IPS DF 19.7 (cell line): ENCODE measurements at places on chromosomes 4 and X.

DNA sequence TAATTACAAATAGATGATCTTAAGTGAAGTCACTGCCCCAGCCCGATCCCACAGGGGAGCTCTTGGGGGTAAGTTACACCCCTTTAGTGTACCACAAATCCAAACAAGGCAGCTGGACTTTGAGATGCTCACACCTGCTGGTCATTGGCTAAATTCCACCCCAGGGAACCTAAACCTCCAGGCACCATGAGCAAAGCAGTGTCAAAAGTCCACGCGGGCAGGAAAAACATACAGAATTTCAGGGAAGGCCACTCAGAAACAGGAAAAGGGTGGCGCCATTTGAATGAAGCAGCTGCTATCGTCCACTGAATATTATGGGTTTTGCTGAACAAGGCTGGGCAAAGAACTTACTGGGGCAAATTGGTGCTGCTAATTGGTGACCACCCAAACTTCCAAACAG, 30.9 kb downstream of the SUPT20HL1 start:
- DNase-seq, result no peak

- DNase-seq, result peak; percentile 65
Measured at GRCh38 chrX:1481636-1482529, 29.2 kb upstream of the ASMTL start.

DNA sequence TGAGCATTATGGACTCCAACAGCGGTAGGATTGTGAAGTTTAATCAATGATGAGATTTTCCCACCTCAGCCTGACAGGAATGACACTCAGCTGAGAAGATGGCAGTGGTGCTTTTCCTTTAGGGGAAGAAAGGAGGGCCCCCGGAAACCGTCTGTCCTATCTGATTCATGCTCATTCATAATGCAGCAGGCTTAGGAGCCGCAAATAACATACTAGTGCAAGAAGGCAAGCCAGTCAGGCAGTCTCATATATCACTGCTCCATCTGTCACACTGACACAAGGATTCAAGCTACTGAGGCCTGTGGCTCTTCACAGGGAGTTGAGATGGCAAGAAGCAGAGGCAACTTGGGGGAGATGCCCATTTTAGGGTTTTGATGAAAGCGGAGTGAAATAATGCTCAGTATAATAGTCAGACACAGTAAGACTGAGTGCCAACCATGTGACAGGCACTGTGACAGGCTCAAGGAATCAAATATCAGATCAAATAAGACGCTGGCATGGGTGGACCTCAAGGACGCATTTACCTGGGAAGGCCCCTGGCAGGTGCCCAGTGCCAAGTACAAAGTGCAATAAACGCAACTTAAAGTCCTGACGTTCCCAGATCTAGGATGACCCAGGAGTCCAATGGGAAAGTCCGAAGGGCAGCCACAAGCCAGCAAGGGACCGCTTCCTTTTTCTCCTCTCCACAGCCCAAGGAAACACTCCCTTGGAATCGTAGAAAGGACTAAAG, 63.4 kb downstream of the FHDC1 start:
- DNase-seq, result no peak

DNA sequence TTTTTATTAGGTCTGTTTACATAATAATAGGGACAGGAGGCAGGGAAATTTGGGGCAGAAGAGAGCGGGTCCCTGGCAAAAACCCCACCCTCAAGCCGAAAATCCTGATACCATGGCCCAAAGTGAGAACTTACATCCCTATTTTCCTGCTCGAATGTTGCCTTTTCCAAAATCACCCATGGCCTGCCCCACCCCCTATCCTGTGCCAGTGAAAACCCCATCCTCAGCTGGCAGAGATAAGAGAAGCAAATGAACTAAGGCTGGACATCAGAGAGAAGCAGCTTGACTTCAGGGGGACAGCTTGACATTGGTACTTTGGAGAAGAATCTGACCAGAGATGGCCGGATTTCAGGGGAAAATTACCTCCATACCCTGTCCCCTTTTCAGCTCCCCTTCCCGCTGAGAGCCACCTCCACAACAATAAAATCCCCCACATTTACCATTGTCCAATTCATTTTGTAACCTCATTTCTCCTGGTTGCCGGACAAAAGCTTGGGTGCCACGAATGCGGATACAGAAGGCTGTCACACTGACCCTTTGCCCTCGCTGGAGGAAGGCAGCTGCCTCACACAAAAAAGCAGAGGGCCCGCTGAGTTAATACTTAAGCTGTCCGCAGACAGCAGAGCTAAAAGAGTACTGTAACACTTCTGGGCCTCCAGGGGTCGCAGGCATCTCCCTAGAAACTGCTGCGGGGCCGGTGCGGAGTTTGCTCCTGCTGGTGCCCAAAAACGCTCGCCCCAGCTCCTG, 196.2 kb downstream of the SNCA start:
- DNase-seq, result peak; percentile 84

DNA sequence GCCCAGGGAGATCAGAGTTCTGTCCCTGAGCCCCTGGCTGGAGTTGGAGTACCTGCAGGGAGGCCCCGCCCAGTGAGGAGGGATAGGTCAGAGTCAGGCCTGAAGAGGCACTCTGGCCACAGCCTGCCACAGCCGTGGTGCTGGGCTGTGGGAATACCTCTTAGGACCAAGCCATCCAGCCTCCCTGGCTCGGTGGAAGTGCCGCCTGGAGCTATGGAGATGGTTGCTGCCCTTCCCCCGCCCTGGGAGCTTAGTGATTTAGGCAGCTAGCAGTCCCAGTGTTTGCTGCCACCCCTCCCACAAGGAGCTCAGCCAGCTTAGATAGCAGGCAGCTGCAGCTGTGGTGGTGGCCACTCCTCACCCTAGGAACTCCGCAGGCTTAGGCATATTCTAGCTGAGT, 446.3 kb upstream of the GNPDA2 start:
- DNase-seq, result no peak

DNA sequence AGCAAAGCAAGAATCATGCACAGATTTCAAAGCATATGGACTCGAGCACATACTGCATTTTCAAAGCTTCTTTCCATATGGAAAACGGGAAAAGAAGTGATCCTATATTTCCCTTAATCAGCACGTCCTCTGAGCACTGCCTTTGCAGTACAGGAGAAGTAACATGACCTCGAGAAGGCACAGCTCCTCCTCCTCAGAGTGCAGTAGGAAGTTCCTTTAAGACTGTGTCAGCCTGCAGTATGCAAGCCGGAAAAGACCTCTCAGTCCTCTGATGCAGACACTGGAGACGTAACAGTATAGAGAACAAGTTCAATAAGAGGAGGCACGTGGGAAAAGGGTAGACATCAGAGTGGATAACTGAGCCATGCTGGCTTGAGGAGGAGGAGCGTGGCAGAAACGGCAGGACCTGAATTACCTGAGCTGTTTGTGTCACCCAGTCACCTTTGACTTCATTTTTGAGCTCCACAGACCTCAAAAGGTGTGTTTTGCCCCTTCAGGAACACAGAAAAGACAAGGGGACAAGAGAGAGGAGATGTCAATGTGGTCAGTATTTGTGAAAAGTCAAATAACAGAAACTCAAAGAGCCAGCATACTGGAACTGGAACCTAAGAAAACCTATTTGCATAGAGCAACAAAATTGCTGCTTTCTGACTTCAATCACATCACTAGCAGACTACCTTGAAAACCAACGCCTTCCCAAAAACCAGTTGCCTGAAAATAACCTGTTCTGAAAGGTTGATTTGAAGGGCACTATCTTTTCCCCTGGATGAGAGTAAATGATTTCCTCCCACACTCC, 20.8 kb downstream of the IRF2 start:
- no peak for DNase-seq

GRCh38 chrX:1169189-1169588, 43.3 kb downstream of the CRLF2 start:
- no peak for DNase-seq
